ENCODE measurements at places on chromosomes 1 and 21. TPM values are rescaled to one million over a fixed set of nuclear protein-coding genes. Genes with fewer than 3 reads are reported as not detected.

The S100A2 gene
- not detected for total RNA-seq

The HLX gene
- total RNA-seq: 5.0 TPM

The OPN3 gene
- 22.4 TPM for total RNA-seq

DNA sequence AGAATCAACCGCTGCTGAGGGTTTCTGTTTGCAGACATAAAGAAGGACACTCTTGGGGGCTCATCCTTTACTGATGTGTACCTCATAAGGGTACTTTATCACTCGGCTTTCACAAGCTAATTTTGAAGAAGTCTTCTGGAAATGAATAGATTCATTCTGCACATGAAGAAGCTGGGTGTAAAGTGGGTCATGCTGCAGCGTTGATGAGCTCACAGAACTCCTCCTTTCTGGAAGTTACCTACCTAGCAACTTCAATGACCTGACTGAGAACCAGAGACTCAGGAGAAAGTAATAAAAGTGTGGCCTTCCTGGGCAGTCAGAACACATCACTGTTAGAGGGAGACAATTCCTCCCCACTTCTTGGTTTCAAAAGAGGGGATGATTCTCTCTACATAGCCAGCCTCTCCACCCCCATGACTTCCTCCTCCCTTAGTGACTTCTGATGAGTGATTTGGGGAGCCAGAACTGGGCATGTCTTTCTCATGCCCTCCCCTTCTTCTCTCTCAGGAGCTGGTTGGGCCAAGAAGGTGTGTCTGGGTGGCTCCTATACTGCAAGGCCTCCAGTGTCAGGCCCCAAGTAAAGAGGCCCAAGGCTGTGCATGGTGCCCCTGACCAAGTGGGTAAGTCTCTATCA is 27.0 kb downstream of the PCNX2 start:
- H3K36me3 ChIP-seq: no peaks in the 10 kb centered on the region
- H3K27ac ChIP-seq: no peak overlapping the region
- DNase-seq: no peak
- no peaks in the 10 kb centered on the region for H3K27me3 ChIP-seq
- no peak overlapping the region for H3K4me3 ChIP-seq

- H3K4me3 ChIP-seq: peak overlapping the region; percentile 15
- H3K4me1 ChIP-seq: no peaks in the 10 kb centered on the region
- DNase-seq: no peak
- H3K27me3 ChIP-seq: no peaks in the 10 kb centered on the region
- no peak overlapping the region for H3K27ac ChIP-seq
Measured at GRCh38 chr1:9630331-9631111, 21.0 kb upstream of the PIK3CD start.

DNA sequence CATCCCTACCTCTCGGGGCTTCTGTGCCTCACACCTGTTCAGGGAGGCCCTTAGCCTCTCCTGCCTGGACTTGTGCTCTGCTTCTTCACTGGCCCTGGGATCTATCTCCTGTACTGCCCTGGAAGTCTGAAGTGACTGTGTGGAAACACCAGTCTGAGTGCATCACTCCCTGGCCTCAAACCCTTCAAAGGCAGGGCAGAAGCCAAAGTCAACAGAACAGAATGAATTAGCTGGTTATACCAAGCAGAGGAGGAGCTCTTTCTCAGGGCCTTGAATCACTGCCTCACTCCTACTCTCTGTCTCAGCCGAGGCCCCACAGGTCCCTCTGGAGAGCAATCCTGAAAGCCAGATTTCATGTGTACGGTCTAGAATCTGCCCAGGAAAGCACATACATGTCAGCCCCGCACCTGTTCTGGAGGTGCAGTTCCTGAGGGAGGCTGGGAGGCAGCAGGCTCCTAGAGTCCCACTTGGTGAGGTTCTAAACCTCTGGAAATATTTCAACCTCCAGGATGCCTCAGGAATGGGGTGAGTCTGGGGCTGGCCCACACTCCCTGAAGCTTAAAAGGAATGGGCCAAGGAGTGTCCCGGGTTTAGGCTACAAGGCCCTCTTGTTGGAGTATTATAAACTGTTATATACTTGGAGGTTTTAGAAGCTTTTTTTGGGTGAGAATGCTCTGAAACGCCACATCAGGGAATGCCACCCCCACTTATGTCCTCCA is 98.3 kb downstream of the ABCA4 start:
- H3K27ac ChIP-seq: peak overlapping the region; percentile 27
- no peaks in the 10 kb centered on the region for H3K4me1 ChIP-seq
- no peaks in the 10 kb centered on the region for H3K27me3 ChIP-seq
- H3K4me3 ChIP-seq: no peak overlapping the region

DNA sequence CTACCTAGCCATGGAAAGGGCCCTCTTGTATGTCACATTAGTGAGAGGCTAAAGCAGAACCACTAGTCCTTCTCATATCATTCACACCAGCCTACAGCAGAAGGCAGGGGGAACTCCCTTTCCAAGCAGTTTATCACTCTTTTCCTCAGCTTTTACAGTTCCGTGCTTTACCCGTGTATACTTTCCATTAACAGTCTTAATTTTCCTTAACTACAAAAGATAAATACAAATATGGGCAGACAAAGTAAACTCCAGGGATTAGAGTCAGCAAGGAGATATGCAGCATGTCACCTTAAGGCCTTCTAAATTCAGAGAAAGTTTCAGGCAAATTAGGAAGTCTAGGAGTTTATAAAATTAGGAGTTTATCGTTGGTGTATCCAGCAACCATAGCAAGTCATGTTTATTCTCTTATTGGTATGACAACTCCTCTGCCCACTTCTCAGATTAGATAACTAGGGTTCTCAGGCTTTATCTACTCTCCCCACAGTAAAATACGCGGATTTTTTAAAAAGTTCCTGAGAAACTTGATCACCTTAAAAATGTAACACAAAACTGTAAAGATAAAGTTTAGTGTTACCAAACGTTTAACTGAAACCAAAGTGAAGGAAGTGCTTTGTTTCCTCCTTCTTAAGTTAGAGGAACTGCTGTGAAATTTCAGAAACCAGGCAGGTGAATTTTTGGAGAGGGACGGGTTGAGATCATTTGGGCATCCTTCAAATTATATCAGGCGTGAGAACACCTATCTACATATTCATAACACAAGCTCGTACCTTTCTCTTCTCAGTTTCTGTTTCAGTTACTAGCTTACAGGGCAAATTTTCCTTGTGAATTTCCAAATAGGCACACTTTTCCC is 42.7 kb upstream of the SLC19A2 start:
- no peaks in the 10 kb centered on the region for H3K4me1 ChIP-seq
- peak overlapping the region; percentile 85 for H3K27ac ChIP-seq
- H3K27me3 ChIP-seq: no peaks in the 10 kb centered on the region
- no peaks in the 10 kb centered on the region for H3K36me3 ChIP-seq
- no peak for DNase-seq

GRCh38 chr1:203274603-203275381 is 30.5 kb upstream of the BTG2 start:
- no peaks in the 10 kb centered on the region for H3K27me3 ChIP-seq
- peaks cover 7% of the 10 kb centered on the region for H3K4me1 ChIP-seq
- DNase-seq: peak; percentile 40
- no peak overlapping the region for H3K4me3 ChIP-seq
- H3K36me3 ChIP-seq: no peaks in the 10 kb centered on the region

GRCh38 chr1:40625076-40625475 is 40.4 kb downstream of the RIMS3 start:
- H3K4me3 ChIP-seq: no peak overlapping the region
- H3K4me1 ChIP-seq: no peaks in the 10 kb centered on the region
- no peaks in the 10 kb centered on the region for H3K36me3 ChIP-seq
- H3K27ac ChIP-seq: no peak overlapping the region

DNA sequence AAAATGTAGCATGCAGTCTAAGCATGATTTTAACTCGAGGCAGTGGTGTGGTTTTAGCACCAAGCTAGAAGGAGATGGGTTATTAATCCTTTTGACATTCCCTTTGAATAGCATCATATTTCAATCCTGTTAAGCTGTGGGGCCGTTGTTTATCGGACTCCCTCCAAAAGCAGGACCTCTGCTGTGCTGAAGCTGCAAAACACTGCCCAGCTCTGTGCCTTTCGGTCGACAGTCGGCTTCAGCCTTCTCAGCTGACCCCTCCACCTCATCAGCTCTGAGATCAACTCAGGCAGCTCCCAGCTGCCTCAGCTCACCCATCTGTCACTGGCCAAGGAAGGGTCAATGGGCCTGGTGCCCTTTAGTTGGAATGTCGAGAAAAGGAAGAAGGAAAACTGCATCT is 95.5 kb downstream of the KAZN start:
- H3K4me1 ChIP-seq: no peaks in the 10 kb centered on the region
- H3K27me3 ChIP-seq: no peaks in the 10 kb centered on the region

DNA sequence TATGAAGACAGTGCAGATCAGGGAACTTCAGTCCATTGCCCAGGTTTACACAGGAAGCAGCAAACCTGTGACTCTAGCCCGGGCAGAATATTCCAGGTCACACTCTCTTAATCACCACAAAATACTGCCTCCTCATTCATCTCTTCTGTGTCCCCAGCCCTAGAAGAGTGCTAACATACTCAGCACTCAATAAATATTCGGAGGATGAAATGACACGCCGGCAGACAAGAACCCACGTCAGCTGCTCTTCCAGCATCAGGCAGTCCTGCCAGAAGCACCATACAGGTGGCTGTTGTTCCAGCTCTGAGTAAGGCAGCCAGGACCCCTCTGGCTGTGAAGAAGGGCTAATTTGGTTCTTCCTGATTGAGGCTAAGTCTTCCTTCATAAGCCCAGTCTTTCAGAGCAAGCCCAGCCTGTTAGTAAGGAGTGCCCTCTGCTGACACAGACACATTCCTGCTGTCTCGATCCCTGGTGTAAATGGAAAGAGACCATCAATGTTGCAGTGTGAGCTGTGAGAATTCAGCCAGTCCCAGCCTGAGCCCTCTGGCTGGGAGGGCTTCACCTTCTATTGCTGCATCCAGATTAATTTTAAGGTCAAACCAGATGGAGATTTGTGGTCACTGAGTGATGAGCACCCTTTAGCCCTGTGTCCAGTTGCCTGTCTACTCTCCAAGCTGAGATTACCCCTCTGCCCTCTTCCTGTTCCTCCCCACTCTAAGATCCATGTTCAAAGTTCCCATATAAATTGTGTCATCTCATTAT is 45.0 kb upstream of the KIRREL1 start:
- no peaks in the 10 kb centered on the region for H3K36me3 ChIP-seq
- no peaks in the 10 kb centered on the region for H3K4me1 ChIP-seq
- DNase-seq: no peak
- no peaks in the 10 kb centered on the region for H3K27me3 ChIP-seq
- no peak overlapping the region for H3K4me3 ChIP-seq
- no peak overlapping the region for H3K27ac ChIP-seq

DNA sequence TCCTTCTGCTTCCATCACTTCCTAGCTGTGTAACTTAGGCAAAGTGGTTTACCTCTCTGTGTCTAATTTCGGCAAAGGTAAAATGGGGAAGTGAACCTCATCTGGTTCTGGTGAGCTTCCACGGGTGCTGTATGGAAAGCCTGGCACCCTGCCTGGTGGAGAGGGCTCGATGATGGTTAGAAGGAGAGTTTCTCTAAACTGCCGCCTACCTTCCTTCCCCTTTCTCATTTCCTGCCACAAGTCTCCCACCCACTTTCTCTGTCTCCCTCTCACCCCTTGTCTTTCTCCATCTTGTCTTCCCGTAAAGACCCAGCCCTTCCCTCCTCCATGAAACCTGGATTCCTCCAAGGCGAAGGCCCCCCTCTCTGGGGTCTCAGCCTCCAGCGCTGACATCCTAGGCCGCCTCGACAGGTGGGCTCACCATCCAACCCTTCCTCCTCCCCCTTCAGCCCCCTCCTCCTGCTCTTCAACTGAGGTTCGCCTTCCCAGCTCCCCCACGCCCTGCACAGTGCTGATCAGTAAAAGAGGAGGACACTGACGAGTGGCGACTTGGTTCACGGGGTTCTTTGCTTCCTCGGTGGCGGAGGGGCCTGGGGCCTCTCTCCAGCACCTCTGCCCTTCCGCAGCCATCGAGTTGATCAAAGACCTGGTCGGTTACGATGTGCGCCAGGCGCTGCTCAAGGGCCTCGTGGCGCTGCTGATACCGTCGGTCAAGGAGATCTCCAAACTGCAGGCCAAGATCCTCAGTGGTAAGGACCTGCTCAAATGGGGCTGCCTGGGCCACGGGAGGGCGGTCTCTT is 7.3 kb downstream of the RNU5D-1 start:
- H3K27ac ChIP-seq: no peak overlapping the region
- H3K4me1 ChIP-seq: no peaks in the 10 kb centered on the region
- H3K4me3 ChIP-seq: no peak overlapping the region
- H3K36me3 ChIP-seq: no peaks in the 10 kb centered on the region
- no peak for DNase-seq

DNA sequence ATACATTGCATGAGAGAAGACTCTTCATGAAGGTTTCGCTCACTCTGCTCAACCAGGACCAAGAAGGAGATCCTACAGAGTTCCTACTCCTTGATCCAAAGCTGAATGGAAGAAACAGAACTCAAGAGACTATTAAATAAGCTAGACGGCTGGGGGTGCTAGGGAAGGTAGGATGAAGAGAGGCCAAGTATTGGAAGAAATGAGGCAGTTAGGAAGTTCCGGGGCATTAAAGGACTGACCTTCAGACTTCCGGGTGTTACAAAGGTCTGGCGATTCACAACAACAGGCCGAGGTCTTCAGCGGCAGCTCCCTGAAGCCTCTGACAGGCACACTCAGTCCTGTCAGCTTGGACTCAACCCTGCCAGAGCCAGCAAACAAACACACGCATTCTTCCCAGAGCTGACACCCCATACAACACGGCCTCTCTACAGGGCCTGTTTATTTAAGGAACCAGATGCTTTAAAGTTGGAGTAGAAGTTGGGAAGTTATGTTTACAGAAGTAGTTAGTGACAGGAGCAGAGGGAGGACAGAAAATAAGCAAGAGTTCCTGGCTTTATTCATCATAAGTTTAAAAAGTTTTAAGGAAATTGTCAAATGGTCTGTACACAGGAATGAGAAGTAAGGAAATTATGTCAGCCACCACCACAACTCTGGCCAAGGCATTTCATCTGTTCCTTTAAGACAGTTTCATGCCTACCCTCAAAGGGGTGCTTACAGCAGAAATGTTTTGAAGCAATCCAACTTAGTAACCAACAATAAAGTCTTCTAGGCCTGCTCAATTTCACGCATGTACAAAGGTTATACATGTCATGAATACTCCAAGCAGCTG is 4.7 kb downstream of the SORT1 start:
- H3K4me3 ChIP-seq: peak overlapping the region; percentile 33
- no peaks in the 10 kb centered on the region for H3K27me3 ChIP-seq
- H3K4me1 ChIP-seq: no peaks in the 10 kb centered on the region
- no peaks in the 10 kb centered on the region for H3K36me3 ChIP-seq
- H3K27ac ChIP-seq: peak overlapping the region; percentile 83
- peak; percentile 56 for DNase-seq

- H3K4me1 ChIP-seq: no peaks in the 10 kb centered on the region
- no peak for DNase-seq
- no peak overlapping the region for H3K4me3 ChIP-seq
- no peaks in the 10 kb centered on the region for H3K27me3 ChIP-seq
- no peak overlapping the region for H3K27ac ChIP-seq
- no peaks in the 10 kb centered on the region for H3K36me3 ChIP-seq
Measured at GRCh38 chr1:199287647-199288046, 648.8 kb downstream of the PTPRC start.

DNA sequence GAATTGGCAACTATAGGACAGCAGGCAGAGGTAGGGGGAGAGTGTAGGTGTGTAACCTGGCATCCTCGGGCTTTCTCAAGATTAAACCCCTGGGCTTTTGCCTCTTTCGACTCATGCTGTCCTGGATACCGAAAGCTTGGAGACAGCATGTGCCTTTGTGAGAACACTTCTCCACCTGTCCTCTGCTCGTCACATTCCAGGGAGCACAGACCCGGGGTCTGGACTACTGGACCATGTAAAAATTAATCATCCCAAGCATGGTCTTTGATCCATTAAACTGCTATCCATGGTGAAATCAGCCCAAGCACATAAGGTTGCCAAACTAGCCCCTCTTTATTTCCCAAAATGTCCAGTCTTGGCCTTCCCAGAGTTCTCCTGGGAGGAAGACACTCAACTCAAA is 9.0 kb upstream of the RNF186 start:
- H3K4me3 ChIP-seq: no peak overlapping the region
- H3K27me3 ChIP-seq: no peaks in the 10 kb centered on the region
- DNase-seq: no peak
- H3K27ac ChIP-seq: no peak overlapping the region

All from breast epithelium (tissue), 4 donors.